ENCODE measurements at places on chromosomes 12 and 14.

GRCh38 chr14:97513891-97514290, 716.7 kb downstream of the VRK1 start:
- DNase-seq, result no peak

- no peak for DNase-seq
Measured at GRCh38 chr12:75859868-75860267, 171.7 kb downstream of the PHLDA1 start.

DNA sequence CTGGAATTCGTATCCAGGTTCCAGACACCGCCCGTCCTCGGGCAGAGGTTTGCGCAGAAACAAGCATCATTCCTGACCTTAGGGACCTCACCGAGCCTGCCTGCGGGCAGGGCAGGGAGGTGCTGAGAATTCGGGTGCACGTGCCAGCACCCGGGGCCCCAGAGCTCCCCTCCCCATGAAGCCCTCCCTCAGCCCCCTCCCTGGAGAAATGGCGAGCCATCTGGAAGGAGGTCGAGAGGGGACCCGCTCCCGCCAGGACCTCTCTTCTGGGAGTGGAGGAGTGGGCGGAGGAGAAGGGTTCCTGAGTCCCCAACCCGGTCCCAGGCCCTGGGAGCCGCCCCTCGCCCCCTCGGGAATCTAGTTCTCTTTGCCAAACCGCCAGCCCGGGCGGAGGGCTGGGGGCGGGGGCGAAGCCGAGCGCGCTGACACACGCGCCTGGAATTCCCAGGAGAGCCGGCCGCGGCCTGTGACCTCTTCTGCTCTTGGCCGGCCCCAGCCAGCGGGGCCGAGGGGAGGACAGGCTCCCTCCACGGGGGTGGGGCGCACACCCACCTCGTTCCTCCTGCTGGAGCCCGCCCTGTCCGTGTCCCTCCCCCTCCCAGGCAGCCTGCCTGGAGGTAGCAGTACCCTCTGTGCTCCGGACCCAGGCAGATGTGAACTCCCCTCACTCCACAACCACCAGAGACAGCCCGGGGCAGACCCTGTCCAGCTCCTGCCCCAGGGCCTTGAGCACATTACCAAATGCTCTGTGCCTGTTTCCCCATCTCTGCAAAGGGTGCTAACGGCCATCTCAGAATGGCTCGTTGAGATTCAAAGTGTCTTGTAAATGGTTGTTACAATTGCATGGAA, 23.0 kb upstream of the GPR132 start:
- DNase-seq, result peak; percentile 59

- DNase-seq, result no peak
Measured at GRCh38 chr12:526089-526488, 66.3 kb downstream of the B4GALNT3 start.

DNA sequence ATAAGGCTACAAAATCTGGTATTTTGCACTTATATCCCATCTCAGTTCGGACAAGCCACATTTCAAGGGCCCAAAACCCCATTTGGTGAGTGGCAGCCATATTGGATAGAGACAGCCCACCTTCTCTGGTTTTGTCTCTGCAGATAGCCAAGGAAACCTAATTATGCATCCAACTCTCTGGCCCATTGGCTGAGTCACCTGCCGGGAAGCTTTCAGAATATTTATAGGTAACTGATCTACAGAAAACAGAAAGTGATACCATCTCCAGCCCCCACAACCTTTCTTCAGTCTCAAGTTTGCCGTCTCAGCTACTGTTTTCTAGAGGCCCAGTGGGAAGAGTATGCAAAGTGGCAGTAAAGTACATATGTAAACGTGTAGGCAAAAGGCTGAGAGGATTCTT, 33.7 kb upstream of the PPP1CC start:
- DNase-seq, result no peak

DNA sequence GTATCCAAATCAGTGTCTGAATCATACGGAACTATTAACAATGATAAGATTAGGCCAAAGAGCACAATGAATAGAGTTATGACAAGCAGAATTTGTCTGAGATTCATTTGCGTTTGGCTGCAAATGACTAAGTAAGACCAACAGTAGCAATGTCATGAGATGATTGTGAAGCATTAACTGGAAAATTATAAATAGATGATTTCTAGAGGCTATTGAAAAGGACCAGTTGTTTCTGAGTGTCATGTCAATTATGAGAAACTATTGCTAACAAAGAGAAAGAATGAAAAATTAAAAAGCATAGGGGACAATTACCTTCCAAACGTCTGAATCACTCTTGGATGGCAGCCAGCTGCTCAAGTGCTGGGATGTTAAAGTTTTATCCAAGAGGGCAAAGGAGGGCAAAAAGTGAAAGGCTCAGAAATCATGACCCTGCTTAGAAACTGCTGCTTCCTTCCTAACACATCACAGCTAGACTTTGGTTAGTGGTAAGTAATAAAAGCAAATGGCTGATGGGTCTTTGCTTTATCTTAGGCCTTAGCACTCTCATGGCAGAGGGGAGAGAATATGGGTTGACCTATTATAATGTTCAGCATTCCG, 89.0 kb downstream of the AKAP6 start:
- no peak for DNase-seq

GRCh38 chr14:69105326-69105725, 47.6 kb downstream of the DCAF5 start:
- DNase-seq, result no peak

- no peak for DNase-seq
Measured at GRCh38 chr12:44846826-44847225, 29.3 kb downstream of the NELL2 start.

- peak; percentile 54 for DNase-seq
Measured at GRCh38 chr14:24232645-24233537, at the start of gene GMPR2. TSS of gene GMPR2 (plus strand) at chr14:24232929. CDS start at chr14:24233254, 325 bp downstream.

- DNase-seq, result peak; percentile 42
Measured at GRCh38 chr12:25959071-25959961, 834 bp downstream of the RASSF8 start.

DNA sequence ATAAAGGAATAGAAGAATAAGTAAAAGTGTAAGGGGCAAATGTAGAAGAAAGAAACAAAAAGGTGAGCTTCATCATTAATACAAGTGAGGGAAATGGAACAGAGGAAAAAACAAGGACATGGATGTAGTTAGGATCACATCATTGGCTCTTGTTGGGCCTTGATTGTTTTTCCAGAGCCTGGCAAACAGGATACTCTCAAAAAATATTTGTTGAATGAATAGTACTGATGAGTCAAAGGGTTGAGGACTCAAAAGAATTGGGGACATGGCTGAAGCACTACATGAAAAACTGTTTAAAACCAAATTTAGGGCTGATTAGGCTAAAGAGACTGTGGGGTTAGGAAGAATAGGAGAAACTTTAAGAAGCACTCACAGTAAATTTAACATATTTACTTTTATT, 11.4 kb upstream of the SRP54 start:
- DNase-seq, result no peak

GRCh38 chr12:113114447-113115178, 20.9 kb downstream of the RASAL1 start:
- DNase-seq, result no peak

DNA sequence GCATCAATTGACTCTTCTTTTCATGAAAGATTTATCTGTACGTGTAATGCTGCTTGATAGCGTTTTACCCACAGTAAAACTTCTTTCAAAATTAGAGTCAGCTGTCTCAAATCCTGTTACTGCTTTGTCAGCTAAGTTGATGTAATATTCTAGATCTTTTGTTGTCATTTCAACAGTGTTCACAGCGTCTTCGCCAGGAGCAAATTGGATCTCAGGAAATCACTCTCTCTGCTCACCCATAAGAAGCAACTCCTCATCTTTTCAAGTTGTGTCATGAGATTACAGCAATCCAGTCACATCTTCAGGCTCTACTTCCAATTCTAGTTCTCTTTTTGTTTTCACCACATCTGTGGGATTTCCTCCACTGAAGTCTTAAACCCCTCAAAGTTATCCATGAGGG, 9.5 kb downstream of the PCNX1 start:
- DNase-seq, result no peak

DNA sequence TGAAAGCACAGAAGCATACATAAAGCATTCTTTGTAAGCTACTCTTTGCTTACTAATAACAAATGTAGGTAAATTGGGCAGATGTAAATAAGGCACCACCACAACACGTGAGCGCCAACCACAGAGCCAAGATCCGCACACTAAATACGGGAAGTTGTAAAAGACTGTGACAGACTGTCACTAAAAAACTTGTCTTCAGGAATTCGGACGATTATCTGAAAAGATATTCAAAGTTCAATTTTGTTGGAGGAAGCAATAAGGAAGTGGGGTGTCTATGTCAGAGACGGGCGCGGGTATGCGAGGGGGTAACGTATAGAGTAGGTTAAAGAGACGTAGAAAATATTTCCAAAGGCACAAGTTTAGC, 1.5 kb upstream of the HSP90B1 start:
- no peak for DNase-seq

DNA sequence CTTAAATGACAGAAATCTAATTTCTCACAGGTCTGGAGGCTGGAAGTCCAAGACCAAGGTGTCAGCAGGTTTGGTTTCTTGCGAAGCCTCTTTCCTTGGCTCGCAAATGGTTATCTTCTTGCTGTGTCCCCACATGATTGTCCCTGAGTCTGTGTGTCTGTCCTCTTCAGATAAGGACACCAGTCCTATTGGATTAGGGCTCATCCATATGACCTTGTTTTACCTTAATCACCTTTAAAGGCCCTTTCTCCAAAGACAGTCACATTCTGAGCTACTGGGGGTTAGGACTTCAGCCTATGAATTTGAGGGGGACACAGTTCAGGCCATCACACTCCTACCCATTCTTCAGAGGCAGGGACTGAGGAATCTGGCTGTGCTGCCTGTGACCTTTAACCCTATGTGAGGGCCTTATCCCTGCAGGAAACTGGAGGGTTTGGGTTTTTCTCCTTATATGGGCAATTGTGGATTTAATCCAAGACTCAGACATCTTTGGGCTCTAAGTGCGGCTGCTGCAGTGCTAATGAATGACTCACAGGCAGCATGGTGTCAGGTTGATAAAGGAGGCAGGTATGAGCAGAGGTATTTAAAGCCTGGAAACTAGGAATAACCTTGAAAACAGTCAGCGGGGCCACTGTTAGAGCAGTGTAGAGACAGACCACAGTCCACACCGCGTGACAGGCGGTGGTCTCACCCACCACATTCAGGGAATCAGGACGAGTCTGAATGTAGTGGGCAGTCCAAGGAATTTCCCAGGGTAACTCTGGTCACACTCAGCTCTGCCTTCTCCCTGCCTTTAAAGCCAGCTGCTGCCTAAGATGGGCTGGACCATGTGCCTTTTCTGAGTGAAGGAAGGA, 10.2 kb downstream of the TPCN1 start:
- DNase-seq, result no peak

GRCh38 chr12:62728741-62729140, 206.2 kb downstream of the PPM1H start:
- DNase-seq, result no peak

- DNase-seq, result no peak
Measured at GRCh38 chr12:87853448-87854003, 175.7 kb downstream of the C12orf50 start.

- no peak for DNase-seq
Measured at GRCh38 chr14:51806026-51807023, 54.1 kb upstream of the GNG2 start.

DNA sequence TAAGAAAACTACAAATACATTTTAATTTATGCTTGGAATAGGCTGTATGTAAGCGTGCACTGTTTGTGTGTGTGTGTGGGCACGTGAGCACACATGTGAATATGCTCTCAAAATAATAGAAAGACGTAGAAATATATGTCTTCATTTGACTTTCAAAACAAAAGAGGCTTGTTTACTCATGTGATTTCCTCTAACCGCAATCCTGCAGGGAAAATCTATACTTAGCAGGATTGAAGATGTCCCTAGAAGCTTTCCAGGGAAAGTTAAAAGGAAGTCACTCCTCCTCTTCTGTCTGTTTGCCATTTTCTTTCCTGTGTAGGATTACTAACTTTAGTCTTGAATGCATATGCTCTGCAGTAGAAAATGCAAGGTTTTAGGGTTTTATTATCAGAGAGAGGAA, 404.7 kb downstream of the MDGA2 start:
- no peak for DNase-seq

DNA sequence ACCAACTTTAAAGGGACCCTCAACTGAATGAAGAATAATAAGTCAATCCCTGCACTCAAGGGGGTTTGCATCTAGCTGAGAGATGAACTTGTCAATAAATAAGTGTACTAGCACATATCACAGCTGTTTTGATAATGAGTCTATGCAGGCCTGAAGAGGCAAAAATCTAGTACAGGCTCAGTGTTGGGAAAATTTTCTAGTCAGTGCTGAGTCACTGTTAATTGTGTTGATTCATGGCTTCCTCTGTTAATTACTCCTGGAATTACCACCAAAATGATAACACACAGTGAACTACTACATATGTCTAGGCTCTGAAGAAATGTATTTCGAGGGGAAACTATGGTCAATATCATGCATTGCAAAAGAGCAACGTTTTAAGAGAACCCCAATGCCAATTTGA, 18.9 kb downstream of the SNRPF start:
- no peak for DNase-seq

GRCh38 chr14:82872494-82872893, 1338.8 kb upstream of the SEL1L start:
- DNase-seq, result no peak

DNA sequence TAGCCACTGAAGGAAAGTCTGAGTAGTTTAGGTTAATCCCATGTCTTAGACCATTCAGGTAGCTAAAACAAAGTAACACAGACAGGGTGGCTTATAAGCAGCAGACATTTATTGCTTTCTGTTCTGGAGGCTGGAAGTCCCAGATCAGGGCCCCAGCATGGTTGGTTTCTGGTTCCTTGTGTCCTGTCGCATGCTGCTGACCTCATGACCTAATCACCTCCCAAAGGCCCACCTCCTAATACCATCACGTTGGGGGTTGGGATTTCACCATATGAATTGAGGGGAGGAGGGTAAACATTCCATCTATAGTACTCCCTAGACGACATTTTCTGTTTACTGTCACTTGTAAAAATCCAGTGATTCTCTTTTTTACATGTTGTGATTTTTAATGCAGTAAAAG, 148.6 kb downstream of the FBXL14 start:
- DNase-seq, result no peak

- no peak for DNase-seq
Measured at GRCh38 chr12:65800937-65801336, 23.3 kb upstream of the HMGA2 start.

Data from HuH-7 (cell line).